Substantia nigra (tissue), 51 donors: ENCODE measurements at places on chromosomes 11 and 22.

- DNase-seq, result no peak
Observed at GRCh38 chr22:36606114-36606513, 77.1 kb upstream of the EIF3D start.

GRCh38 chr11:95652002-95652472, 137.5 kb downstream of the FAM76B start:
- DNase-seq, result no peak

- DNase-seq, result no peak
Observed at GRCh38 chr11:69971741-69972140, 106.4 kb upstream of the ANO1 start.

DNA sequence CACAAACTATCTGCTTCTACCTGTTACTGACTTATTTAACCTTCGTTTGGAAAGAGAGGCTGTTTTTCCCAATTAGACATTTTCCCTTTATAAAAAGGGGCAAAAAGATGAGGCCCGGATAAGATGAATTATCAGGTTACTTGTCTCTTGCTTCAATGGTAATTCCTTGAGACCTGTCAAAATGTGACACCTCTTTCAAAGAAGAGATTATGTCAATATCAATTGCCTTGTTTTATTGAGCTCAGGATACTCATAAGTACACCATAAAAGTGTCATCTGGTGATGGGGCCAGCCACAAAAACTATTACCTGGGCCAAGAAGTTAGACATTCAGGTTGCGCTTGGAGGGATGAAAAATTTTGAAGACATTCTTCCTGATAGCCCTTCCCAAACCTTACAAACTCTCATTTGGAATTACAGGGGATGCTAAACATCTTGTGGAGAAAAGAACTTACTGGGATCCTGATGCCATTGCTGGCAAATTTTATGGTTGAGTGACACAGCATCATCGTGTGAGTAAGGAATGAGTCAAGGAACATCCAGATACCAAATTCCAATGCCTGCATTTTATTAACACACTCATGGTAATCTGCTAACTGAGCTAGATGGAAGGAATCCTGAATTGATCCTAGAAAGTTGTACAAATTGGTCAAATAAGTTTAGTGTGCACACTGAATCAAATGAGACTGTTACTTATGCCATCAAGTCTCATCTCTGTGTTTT, 1071.2 kb downstream of the LRRC4C start:
- no peak for DNase-seq

GRCh38 chr11:45321669-45322068, 35.5 kb upstream of the SYT13 start:
- DNase-seq, result no peak

- DNase-seq, result no peak
Observed at GRCh38 chr11:8025816-8026215, 38.7 kb downstream of the EIF3F start.

DNA sequence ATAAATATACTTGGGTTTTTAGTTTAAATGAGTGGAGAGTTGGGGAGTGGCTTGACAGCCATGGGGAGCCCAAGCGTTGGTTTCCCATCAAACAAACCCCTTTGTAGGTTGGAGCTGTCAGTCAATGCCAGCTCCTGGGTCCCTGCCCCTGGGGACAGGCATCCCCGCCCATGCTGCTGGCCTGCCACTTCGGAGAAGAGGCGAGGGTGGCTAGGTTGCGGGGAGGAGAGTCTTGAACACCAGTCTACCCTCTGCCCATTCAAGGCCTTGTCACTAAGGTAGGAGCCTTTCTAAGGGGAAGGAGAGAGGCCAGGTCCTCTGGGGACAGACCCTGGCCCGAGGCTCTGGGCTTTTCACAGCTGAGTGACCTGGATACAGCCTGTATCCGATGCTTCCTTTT, 211.9 kb upstream of the CADM1 start:
- no peak for DNase-seq
